NCI-H1930 (cell line): ENCODE measurements at places on chromosomes 1 and 21.
A peak's percentile ranks its signal among the peaks of the same experiment; 100 is the strongest.

DNA sequence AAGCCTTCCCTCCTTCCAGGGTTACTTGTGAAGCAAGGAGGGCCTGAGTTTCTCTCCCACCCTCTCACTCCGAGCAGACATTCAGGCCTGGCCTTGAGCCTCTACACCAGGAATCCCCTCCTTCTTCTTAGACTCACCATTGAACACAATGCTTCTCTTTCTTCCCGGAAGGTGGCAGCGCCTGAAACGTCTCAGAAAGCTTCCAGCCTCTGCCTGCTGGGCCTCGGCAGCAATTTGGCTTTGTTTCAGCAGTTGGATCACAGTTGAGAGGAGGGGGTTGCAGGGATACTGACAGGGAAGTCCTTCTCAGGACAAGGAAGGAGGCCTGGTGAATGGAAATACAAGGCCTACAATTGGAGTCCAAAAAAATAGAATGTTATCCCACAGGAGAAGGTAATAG, 6.3 kb downstream of the CLDN8 start:
- DNase-seq = no peak

- DNase-seq = no peak
Observed at GRCh38 chr1:79859212-79859948, 852.9 kb upstream of the ADGRL4 start.

DNA sequence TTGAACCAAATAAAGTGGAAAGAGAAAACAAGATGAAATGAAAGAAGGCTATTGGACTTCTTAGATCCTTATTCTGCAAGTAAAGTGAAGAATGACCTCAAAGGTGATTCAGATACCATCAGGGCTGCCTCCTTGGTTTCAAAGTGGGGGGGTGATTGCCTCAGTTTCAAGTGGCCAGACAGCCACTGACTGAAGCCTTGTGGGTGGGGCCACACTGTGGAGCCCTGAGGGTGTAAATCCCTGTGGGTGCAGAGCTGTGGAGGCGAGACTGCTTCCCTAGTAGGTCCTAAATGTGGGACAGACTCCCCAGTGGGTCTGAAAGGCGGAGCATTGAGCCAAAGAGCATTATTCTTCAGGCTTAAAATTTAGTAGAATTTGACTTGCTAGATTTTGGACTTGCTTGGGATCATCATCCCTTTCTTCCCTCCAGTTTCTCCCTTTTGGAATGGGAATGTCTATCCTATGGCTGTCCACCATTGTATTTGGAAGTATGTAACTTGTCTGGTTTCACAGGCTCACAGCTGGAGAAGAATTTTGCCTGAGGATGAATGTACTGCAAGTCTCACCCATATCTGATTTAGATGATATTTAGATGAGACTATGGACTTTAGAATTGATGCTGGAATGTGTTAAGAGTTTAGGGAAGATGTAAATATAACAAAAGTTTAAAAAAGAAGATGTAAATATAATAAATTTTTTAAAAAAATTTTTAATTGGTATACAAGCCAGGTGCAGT, 71.6 kb upstream of the SOX13 start:
- no peak for DNase-seq

DNA sequence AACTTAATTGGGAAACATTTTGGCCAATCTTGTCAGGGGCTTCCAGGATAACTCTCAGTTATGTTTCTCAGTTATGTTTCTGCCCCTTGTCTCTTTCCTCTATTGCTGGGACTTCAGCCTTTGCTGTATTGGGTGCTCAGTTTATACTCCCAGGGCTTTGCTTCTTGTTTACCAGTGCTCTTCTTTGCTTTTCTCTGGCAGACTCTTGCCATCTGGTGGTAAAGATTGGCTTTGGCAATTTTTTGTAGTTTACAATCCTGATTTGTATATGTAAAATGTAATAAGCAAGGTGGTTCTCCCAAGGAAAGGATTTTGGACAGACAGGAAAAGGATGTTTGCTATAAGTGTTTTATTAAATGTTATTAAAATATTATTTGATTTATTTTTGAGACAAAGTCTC, 37.9 kb downstream of the FABP3 start:
- DNase-seq = peak; percentile 6

- DNase-seq = no peak
Observed at GRCh38 chr1:9349331-9349851, 56.7 kb downstream of the SPSB1 start.

GRCh38 chr1:218553197-218553596, 208.1 kb downstream of the TGFB2 start:
- DNase-seq = no peak

DNA sequence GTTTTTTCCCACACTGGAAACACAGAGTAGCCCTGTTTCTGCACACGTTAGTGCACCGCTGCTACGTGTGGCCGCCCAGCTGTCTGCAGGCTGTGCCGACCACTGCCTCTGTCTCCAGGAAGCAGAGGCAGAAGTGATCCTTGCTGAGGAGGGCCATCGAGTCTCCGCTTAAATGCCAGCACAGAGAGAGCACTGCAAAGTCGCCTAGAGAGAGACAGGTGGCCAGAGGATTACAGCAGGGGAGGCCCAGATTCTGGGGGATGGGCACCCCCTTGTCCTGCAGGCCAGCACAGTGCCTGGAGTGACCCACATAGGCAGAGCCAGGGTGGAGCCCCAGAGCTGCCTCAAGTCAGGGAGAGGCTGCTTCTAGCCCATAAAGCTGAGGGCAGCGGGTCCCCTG, 6.1 kb downstream of the TPRG1L start:
- no peak for DNase-seq

DNA sequence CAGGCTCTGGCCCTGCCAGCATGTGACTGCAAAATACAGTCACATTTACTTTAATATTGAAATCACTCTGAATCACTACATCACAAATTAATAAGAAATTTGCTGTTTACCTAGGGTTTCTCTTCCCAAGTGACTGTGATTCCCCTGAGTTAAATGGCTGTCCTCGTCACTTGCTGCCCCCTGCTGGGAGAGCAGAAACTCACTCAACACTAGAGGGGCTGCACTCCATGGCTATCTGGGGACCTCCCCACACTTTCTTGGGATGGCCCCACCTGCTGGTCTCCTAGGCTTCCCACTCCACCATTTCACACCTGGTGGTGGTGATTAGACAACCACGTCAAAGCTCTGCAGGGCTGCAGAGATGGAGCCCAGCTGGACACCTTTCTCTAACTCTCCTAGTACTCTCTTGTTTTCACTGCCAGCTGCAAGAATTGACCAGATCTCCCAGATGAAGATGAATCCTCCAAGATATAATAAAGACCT, 63.4 kb downstream of the CD2 start:
- DNase-seq = no peak

- no peak for DNase-seq
Observed at GRCh38 chr1:183991348-183991747, 46.2 kb downstream of the COLGALT2 start.

DNA sequence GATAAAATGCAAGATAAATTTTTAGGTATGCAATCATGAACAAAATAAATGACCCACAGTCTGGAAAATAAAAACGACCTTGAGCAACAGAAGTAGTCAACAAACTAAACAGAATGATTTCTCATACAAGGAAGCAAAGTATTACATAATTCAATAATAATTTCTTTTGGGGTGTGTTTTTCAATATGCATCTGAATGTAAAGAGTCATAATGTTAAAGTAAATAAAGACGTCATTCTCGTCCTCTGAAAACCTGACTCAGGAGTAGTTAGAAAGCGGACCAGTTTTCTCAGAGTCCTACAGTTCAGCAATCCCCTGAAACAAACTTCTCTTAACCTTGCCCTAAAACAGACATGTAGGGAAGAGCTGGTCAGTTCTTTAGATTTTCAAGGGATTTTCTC, 18.6 kb downstream of the CDC42BPA start:
- DNase-seq = no peak

- no peak for DNase-seq
Observed at GRCh38 chr1:109636201-109636952, 16.7 kb downstream of the AMPD2 start.

GRCh38 chr1:199746666-199747384, 280.7 kb upstream of the NR5A2 start:
- DNase-seq = no peak

- no peak for DNase-seq
Observed at GRCh38 chr1:209688746-209689234, 13.6 kb downstream of the G0S2 start.

DNA sequence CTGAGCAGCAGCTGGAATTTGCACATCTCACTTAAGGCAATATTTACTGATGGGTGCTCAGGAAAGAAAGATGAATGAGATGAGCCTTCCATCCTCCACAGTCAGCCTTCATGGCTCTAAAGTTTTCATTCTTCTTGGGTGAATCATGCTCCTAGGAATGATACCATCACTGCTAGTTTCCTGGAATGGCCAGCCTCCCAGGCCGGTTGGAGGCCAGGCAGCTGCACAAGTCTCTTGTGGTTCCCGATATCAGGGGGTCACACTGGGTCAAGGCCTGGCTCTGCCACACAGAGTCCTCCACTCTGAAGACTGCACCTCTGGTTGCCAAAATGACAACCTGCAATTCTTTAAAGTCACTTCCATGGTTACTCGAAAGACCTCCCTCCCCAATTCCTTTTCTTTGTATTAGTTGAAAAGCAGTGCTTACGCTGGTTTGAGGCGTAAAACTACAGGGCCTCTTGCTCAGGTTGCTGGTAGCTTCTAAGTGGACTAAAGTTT, 46.2 kb upstream of the PALMD start:
- no peak for DNase-seq

DNA sequence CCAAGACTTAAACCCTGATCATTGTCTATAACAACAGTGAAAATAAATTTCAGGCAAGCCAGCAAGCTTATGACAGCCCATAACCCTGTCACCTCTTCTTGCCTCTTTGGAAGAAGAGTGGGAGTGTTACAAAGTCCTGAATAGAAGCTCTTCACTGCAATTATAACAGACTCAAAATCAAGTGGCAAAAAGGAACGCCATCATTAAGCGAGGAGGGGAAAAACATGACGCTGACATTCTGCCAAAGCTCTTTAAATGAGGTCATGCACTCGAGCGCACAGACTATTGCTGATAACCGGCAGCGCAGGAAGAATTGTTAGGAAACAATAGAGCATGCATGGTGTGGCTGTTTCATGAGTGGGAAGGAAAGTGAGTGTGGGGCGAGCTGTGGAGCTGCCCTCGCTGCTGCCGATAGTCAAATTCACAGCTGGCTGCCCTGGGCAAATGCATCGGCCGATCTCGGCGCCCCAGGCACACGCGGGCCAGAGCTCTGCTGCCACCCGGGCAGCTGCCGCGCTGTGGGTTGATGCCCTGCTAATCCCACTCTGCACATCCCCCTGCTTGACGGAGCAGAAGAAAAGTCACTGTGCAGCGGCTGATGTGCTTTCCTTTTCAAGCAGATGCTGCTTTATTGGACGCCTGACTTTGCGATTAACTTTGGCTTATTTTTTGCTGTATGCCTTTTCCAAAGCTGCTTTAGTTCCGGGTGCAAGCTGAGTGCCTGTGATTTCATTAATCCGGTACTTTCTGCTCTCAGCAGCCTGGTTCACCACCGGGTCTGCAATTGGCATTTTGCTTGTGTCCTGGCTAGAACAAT, 102.4 kb upstream of the ST6GALNAC5 start:
- no peak for DNase-seq

GRCh38 chr1:3402258-3403010, 52.0 kb upstream of the ARHGEF16 start:
- DNase-seq = no peak

DNA sequence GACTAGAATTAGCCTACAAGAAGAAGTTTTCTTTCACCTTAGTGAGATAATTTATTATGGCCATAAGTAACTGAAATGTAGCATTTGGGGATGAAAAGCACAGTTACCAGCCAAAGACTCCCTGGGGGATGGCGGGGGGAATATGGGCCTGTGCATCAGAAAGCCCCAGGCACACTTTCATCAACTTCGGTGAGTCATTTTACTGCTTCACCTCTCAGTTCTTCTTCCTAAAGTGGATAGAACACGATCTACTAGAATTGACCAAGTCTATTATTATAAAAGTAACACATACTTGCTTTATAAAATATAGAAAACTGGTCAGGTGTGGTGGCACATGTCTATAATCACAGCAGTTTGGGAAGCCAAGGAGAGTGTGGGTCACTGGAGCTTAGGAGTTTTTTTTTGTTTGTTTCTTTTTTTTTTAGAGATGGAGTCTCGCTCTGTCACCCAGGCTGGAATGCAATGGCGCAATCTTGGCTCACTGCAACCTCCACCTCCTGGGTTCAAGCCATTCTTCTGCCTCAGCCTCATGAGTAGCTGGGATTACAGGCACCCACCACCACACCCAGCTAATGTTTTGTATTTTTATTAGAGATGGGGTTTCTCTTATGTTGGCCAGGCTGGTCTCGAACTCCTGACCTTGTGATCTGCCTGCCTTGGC, 141.8 kb downstream of the ZZZ3 start:
- DNase-seq = no peak

GRCh38 chr1:200316148-200316803, 93.6 kb downstream of the ZNF281 start:
- DNase-seq = no peak

GRCh38 chr1:19369396-19370090, 57.4 kb downstream of the SLC66A1 start:
- DNase-seq = no peak

DNA sequence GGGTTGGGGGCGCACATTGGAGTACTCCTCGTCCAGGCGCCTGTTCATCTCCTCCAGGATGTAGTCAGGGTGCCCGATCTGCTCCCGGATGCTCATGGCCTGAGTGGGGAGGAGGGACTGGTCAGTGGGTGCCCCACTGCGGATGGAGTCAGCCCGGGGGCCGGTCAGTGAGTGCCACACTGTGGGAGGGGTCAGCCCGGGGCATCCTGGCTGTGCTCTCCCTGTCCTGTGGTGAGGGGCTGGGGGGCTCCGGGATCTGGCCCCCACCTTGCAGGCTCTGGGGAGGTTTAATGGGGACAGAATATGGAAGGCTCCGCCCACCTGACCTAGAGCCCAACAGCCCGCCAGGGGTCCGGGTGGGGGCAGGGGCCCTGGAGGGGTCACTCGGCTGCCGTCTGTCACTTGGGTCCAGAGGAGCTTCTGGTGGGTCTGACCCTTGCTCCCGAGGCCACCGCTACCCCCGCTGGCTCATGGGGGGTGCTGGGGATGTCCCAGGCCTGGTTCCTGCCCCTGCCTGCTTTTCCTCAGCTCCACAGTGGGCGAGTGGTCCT, 8.8 kb downstream of the PRXL2B start:
- no peak for DNase-seq

DNA sequence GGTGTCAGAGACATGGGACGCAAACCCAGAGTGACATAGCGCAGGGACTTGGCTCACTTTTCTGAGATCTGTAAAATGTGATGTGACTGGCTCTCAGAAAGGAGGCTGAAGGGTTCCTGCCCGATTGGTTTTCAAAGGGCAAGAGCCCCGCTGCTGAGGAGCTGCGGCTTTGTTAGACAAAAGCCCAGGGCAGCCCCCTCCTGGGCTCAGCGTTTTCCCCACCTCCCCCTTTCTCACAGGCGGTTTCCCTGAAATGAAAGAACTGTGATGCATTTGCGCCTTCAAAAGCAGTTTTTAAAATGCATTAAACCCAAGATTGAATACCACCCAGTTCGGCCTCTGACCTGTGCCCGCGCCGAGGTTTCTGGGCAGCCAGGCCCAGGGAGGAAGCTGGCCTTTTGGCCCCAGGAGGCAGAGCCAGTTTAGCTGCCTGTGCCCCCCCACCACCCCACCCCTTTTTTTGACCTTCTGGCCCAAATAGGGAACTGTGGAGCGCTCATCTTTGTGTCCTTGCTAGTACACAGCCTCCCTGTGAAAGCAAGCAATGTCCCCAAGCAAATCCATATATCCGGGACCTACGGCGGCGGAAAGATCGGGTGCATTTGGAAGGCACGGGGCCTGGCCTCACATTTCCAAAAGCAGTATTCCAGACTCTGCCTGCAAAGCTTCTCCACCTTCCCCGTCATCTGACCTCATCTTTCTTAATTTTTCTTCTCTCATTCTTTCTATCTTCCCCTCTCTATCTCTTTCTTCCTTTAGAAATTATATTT, 28.6 kb downstream of the CD247 start:
- DNase-seq = no peak
